ENCODE measurements at places on chromosomes 2 and 18.

DNA sequence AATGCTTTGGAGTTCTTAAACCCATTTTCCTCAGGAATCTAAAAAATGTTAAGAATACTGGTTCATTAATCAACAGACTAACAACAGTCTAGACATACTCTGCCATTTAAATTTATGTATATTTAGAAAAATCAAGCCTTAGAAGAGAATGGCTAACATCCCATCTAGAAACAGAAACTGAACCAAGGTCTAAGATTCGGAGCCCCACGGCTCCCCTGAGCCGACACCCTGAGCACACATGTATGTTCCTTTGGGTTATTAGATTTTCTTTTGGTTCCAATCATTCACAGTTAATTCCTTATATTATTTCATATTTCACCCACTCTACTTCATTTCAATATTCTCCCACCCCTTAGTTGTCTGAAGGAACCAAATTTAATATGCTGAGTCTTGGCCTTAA is 94.8 kb upstream of the HNRNPA3 start:
- DNase-seq, result no peak

DNA sequence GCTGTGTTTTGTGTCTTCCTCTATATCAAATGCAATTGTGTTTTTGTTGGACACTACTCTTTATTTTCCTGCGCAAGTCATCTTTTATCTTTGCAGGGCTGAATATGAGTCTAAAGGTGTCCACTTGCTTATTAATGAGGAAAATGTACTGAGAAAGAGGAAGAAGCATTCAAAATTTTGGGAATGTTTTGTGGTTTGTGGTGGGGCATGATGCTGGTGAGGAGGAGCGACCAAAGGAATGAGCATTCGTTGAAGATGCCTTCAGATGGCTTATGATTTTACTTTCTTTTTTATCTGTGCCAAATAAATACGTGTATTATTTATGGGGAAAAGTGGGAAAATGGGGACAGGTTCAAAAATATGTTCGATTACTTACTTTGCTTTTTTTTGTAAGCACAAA is 63.9 kb upstream of the SMIM21 start:
- DNase-seq, result no peak

DNA sequence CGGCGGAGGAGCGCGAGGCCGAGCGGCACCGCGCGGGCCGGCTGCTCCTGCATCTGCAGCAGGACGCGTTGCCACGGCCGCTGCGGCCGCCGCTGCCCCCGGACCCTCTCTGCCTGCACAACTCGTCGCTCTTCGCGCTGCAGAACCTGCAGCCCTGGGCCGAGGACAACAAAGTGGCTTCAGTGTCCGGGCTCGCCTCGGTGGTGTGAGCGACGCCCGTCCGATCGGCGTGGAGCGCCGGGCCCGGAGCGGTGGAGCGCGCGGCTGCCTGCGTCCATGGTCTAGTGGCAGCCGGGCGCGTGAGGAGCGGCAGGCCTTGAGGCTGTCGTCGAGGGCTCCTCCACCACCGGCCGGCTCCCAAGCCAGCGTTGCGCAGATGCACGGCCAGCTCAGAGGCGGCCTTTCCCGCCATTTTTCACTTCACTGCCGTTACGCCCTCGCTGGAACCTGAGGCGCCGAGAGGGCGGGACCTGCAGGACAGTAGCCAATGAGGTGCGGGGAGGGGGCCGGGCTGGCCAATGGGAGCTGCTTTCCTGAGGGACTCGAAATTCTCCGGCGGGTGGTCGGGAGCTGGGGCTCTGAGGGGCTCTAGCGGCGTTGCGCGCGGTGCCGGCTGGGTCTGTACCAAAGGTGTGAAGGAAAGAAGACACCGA is 1.9 kb downstream of the TLX2 start:
- DNase-seq, result no peak

GRCh38 chr2:222136106-222136630 is 162.6 kb downstream of the PAX3 start:
- DNase-seq, result no peak

DNA sequence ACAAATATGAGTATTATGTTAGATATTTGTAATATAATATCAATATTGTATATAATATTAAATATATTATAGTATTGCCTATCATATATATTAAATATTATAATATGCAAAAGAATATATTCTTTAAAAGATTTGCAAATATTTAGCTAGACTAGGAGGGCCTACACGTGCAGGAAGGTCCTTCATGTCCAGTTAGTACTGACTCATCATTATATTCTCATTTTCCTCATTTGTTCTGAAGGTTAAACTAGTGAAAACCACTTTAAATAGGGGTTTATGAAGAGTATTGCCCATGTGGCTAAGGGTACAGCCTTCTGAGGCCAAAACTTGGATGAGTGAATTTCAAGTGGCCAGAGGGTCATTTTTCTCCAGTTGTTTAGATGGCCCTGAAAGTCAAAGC is 293.0 kb upstream of the VRK2 start:
- no peak for DNase-seq

DNA sequence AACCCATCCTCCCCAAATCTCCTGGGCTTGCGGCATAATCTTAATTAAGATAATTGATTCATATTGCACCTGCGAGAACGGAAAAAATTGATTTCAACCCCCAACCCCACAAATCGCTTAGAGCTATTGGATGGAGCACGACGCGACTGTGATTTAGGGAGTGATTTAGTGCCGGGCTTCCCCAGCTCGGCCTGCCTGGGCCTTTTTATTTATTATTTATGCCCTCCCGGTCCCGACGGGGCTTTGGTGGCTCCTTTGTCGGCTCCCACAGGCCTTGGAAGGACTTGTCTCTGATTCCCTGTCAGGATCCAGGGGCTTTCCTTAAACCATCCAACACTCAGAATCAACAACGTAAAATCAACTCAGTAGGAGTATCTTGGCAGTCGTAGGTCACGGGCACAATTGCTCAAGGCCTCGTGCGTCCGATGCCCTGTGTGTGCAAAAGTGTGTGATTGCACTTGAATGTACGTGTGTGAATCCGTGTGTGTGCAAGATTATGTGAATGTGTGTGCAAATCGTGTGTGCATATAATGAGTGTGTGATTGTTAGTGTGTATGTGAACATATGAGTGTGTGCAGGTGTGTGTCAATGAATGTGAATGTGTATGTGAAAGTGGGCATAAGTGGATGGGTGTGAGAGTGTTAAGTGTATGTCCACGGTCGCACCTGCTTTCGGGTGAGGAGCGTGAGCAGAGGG is 4.3 kb upstream of the NEUROD1 start:
- DNase-seq, result no peak

DNA sequence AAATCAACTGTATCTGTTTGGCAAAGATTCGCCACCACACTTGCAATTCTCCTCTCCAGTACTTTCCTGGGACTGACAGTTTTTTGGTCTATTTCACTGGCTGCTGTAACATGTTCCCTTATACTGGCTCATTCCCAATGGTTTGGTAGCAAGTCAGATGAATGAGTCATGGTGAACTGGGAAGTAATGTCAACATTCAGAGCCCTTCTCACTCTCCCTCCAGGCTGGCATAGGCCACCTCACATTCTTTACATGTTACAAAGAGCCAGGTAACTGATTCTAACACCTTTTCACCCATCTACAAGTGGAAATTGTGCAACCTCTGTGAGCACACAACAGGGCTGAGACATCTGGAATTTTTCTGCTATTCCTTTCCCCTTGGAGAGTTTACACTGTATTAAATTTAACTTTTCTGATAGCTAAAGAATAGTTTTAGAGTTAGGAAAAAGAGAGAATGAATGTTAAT is 111.3 kb upstream of the TLK1 start:
- peak; percentile 64 for DNase-seq

GRCh38 chr2:172181840-172182239 is 79.1 kb upstream of the DLX2 start:
- no peak for DNase-seq

DNA sequence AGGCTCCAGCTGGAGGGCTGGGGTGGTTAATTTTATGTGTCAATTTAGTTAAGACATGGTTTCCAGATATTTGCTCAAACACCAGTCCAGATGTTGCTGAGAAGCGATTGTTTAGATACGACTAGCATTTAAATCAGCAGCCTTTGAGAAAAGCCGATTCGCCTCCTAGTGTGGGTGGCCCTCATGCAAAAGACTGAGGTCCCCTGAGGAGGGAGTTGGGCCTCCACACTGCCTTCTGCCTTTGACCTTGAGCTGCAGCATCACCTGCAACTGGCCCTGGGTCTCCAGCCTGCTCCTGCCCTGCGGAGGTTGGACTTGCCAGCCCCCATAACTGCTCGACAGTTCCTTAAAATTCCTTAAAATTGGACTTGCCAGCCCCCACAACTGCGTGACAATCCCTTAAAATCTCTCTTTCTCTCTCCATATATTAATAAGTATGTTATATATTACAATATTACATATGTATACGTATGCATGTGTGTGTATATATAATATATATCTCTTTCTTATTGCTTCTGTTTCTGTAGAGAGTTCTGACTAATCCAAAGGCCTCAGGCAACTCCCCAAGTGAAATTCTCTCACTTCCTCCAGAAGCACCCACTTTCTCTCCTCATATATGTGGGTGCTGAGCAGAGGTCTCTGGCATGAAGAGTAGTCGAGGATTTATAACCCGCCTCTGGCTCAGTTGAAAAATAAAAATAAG is 14.4 kb downstream of the FBLN7 start:
- no peak for DNase-seq

- DNase-seq, result no peak
Measured at GRCh38 chr2:237254911-237255578, 158.9 kb downstream of the COL6A3 start.

DNA sequence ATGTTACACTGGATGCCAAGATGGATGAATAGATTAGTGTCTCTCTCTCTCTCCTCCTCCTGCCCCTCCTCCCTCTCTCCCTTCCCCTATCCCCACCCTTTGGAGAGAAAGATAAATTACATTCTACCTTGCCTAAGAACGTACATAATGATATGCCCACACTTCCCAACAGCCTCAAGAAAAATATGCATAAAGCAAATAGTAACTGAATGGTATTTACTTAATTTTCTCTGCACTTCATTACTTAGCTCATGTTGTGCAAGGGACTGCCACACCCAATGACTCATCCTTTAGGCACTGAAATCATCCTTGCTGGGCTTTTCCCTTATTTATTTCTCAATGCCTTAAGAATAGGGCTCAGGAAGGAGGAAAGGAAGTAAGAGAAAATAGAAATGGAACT is 137.3 kb upstream of the PID1 start:
- DNase-seq, result peak; percentile 99

- no peak for DNase-seq
Measured at GRCh38 chr2:109630441-109631430, 16.6 kb downstream of the SOWAHC start.

GRCh38 chr2:168322325-168323007 is 75.1 kb upstream of the STK39 start:
- no peak for DNase-seq

DNA sequence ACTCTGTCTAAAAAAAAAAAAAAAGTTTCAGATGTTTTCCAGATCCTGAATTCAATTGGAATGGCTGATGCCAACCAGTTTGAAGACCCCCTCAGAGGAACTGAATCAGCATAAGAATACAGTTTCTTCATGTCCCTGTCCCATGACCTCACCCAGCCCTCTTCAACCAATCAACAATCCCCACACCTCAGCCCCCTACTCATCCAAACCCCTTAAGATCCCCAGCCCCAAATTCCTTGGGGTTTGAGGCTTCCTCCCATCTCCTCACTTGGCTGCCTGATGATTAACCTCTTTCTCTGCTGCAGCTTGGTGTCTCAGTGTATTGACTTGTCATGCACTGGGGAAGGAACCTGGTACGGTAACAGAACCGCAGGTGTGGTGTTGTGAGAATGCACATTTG is 97.6 kb upstream of the CABLES1 start:
- no peak for DNase-seq

DNA sequence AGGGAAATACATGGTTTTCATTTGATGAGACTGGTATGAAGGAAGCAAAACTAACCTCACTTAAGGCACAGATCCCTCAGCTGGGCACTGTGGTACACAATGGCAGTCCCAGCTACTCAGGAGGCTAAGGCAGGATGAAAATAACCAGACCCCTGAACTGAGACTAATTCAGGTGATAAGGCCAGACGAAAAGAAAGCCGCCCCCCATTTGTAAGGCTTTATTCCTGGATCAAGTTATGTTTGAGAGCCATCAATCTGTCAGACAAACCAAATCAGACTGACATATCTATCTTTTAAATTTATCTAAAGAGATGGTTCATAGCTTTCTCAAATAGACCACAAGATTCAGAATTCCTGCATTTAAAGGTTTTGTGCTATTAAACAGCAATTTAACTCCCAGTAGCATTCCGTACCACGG is 4.1 kb downstream of the SRSF7 start:
- DNase-seq, result no peak

DNA sequence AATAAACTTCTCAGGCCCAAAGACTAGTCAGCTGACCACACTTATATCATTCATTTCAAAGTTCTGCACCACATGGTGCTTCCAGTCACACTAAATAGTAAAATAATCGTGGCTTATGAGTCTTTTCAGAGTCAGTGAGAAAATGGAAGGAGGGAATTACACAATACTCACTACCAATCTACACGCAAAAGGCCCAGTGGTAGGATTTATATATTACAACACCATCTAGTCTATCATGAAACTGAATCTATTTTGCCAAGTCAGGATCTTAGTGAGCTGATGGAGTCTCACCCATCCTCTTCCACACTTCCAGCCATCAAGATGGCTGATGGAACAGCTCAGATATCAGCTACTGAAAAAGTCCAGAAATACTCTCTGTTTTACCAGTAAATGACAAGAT is 21.9 kb downstream of the INO80D start:
- DNase-seq, result no peak

DNA sequence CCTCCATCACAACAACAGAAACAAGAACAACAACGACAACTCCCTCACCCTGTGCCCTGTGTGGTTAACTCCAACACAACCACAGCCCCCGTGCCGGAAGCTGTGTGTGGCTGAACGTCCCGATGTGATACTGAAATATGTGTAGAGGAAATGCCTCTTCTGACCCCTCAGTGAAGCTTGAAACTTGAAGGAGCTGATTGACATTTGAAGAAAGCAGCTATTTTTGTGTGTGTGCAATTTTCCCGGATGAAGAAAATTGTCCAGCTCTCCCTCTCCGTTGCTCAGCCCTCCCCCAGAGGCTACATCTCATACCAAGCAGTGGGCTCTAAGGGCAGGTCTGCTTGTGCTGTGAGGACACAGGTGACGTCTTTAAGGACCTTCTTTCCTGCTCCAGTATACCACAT is 173.8 kb downstream of the ICOS start:
- no peak for DNase-seq

DNA sequence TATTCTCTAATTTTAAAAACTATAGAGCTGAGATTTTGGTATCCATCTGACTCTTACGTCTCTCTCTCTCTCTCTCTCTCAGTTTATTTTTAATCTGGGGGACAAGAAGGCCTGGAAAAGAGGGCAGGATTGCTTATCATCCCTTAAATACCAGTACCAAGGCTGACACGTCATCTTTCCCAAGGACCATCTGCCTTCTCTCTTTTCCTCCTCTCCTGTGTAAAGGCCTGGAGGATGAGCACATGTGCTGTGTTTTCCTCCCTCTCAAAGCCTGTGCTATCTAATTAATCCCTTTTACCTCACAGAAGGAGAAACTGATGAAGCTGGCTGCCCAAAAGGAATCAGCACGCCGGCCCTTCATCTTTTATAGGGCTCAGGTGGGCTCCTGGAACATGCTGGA is 7.3 kb downstream of the IL37 start:
- DNase-seq, result no peak

All from NCI-H460 (cell line).